Stimulated activated CD4-positive, alpha-beta T cell treated with anti-CD3 and anti-CD28 coated beads, Interleukin-1b, Interleukin-23, amount 100 ng/mL, for 4 hours (primary cell): ENCODE measurements at places on chromosomes 3 and 15.

DNA sequence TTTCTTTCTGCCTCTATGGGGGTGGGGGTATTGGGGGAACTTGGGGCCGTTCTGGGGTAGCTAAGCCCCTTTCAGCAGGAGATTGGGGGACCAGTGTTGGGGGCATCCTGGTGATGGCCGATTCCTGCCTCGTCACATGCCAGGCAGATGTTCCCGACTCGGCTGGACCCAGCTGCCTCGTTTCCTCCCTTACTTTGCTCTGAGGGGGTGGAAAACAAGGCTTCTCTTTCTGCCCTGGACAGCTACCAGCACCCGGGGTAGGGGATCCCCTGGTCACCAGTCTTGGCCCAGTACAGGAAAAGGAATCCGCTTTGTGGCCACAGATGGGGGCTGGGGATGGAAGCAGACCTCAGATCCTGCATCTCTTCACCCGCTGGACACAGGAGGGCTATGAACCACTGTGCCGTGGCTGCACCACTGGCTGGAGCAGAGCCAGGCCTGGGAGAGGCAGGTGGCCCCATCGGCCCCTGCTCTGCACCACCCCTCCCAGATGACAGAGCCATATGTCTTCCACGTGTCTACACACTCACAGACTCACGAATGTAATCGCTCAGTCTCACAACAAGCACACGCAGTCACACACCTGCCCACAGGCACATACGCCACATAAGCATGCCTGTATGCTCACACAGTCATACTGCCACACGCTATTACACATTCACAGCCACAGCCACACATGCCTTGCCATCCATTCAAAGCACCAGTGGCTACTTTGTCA lies 12.4 kb downstream of the SNX33 start:
- DNase-seq = no peak

DNA sequence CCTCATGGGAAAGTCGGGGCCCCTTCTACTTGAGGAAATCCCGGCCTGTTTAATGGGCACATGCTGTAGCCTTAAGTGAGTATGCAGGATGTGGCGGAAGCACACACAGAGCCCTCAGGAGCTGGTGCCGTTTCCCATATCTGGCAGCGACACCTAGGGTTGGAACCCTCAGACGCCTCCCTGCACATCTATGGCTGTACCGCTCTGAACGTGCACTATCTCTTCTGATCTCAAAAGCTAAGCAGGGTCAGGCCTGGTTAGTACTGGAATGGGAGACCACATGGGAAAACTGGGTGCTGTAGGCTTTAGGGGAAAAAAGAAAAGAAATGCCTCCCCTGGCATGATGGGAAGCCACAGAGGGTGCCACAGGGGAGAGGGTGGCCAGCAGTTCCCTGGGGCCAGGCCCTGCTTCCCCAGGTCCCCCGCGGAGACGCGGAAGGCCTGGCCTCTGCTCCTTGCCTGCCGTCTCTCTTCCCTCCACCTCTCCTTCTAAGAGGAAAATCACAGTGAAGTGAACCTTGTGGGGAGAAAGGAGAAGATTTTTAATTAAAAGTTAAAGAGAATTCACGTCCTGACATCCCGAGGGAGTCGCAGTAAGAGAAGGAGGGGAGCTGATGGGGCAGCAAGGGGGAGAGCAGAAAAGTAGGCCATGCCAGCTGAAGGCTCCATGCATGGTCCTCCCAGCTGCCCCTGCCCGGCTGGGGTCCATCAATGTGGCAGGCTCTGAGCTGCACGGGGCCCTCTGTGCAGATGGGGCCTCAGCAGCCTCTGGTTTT lies 60.5 kb upstream of the TMEM115 start:
- DNase-seq = no peak

DNA sequence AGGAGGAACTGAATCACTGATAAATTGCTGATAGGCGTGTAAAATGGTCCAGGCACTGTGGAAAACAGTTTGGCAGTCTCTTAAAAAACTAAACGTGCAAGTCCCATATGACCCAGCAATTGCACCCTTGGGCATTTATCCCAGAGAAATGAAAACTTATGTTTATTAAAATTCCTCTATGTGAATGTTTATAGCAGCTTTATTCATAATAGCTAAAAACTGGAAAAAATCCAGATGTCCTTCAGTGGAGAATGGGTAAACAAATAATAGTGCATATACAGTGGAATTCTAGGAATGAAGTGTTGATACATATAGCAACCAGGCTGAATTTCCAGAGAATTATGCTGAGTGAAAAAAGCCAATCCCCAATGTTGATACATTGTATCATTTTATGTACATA lies 482.2 kb upstream of the PDZRN3 start:
- DNase-seq = no peak

DNA sequence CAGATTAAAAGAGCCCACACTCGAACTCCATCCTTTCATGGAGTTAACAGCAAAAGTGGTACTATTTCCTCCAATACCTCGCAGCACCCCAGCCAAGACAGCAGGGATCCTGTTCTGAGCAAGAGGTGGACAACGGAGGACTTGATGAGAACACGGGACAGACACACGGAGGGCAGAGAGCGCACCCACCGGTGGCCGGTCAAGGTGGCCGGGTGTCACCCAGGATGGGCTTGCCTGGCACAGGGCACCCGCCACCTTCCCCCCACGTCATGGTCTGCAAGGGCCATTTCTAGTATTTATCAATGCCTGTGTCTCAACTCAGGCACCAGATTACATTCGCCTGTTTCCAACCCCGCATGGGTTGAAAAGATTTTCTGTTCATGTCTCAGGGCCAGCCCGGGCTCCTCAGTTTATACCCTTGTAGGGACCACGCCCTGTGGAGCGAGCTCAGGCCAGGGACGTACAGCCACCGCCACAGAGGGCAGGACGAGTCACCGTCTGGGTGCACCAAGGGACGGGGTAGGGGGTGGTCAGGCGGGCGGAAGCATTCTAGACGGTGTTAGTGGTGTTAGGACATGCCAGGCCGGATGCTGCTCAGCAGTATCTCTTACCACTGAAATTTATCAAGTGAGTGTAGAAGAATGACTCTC lies 64.2 kb downstream of the CYFIP1 start:
- DNase-seq = no peak

DNA sequence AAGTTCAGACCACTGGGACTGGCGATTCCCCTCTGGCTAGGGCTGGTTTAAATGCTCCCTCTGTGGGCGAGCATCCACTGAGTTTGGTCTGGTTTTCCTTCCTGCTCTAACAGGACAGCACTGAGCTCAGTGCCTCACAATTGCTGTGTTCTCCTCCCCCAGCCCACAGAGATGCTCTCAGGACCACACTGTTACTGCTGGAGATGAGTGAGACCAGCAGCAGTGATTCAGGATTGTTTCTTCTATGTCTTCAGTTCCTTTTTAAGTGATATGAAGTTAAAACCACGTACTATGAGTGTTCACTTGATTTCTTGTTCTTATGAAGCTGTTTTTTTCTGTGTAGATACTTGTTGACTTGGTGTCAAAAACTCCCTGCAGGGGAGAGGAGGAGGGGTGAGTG lies 180.4 kb upstream of the COL8A1 start:
- DNase-seq = no peak

DNA sequence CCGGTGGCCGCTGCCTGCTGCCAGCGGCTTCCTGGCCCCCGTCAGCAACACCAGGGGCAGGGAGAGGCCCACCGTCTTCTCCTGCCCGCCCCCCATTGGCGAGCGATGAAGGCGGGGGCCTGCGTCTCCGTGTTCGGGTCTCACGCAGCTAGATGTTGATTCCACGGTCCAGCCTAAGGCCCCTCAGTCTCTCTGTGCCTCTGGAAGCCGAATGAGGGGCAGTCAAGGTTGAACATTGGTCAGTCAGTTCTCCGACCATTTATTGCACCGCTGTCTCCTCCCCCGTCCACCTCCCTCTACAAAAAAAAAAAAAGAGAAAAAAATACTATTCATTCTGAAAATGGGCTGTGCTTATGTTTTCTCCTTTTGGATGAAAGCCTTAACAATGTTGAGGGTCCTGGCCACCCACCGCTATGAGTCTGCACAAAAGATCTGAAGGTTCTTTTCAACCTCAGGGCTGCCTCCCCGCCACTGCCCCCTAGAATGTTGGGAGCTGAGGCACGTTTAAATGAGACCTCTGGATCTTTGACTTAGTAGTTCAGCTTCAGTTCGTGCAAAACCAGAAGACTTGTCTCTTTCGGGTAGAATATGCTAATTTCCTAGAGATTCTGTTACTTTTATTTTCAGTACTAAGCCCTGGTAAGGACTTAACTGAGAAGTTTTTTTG lies 736 bp downstream of the IREB2 start:
- DNase-seq = no peak

DNA sequence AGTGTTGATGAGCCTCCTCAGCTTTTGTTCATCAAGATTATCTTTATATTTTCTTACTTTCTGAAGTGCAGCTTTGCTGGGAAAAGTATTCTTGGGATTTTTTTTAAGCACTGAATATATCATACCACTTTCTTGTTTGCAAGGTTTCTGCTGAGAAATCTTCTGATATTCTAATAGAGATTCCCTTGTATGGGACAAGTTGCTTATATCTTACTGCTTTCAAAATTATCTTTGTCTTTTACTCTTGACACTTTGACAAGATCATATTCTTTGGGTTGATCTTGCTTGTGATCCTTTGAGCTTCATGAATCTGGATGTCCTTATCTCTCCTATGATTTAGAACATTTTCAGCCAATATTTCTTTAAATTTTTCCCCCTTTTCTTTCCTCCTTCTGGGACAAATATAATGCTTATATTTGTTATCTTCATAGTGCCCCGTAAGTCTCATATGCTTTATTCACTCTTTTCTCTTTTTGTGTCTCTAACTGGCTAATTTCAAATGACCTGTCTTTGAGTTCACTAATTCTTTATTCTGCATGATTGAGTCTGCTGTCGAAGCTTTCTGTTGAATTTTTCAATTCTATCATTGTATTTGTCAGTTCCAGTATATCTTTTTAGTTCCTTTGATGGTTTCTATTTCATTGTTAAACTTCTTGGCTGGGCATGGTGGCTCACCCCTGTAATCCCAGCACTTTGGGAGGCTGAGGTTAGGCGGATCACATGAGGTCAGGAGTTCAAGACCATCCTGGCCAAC lies 211.4 kb upstream of the MANF start:
- DNase-seq = no peak

GRCh38 chr3:30964612-30965011 lies 70.2 kb upstream of the GADL1 start:
- no peak for DNase-seq

DNA sequence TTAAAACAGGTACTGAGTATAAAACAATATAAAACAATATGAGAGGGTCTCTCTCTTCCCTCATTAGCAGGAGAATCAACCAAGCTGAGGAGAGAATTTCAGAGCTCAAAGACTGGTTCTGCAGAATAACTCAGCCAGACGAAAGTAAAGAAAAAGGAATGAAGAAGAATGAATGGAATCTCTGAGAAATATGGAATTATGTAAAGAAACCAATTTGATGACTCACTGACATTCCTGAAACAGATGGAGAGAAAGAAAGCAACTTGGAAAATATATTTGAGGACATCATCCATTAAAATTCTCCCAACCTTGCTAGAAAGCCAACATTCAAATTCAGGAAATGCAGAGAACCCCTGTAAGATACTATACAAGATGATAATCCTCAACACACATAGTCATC lies 630.9 kb downstream of the PYDC2 start:
- no peak for DNase-seq
